Transverse colon (tissue), 4 donors: ENCODE measurements at places on chromosomes 7 and 10. TPM values are rescaled to one million over a fixed set of nuclear protein-coding genes. Genes with fewer than 3 reads are reported as not detected.
A peak's percentile ranks its signal among the peaks of the same experiment; 100 is the strongest.

DNA sequence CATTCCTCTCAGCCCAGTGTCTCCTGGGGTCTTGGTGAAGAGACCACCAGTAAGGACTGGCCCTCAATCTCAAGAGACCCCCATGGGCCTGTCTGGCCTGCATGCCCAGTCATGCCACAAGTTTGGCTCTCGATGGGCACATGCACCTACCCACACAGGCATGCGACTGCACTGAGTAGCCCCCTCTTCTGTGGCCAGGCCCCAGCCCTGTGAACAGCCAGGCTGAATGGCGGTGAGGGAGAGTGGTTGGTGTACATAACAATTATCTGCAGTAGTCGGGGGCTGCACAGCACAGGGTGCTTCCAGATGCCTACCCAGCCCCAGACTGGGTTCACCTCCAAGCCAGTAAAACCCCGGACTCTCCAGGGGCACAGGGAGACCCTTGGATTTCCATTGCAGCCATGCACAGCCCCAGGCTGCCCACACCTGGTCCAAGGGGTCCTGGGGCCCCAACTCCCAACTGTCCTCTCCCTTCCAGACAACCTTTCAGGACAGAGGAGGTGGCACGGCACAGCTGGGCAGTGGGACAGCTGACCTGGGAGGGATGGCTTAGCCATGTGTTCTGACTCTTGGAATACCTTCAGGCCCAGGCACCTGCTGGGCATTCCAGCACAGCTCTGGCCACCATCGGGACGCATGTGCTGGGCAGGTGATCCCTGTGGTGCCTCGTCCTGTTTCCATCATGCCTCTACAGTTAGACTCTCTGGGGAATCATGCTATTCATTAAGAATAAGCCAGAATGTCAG is 21.0 kb upstream of the CSGALNACT2 start:
- H3K27ac ChIP-seq, result no peak overlapping the region
- no peaks in the 10 kb centered on the region for H3K27me3 ChIP-seq
- no peak overlapping the region for H3K4me3 ChIP-seq
- no peaks in the 10 kb centered on the region for H3K4me1 ChIP-seq
- DNase-seq, result no peak
- no peaks in the 10 kb centered on the region for H3K36me3 ChIP-seq

- H3K36me3 ChIP-seq, result no peaks in the 10 kb centered on the region
- H3K27me3 ChIP-seq, result peaks cover 22% of the 10 kb centered on the region
- no peak overlapping the region for H3K4me3 ChIP-seq
- H3K27ac ChIP-seq, result peak overlapping the region; percentile 75
- peak; percentile 30 for DNase-seq
- H3K4me1 ChIP-seq, result peaks cover 20% of the 10 kb centered on the region
Observed at GRCh38 chr7:128939861-128940410, 2.2 kb downstream of the IRF5 start.

DNA sequence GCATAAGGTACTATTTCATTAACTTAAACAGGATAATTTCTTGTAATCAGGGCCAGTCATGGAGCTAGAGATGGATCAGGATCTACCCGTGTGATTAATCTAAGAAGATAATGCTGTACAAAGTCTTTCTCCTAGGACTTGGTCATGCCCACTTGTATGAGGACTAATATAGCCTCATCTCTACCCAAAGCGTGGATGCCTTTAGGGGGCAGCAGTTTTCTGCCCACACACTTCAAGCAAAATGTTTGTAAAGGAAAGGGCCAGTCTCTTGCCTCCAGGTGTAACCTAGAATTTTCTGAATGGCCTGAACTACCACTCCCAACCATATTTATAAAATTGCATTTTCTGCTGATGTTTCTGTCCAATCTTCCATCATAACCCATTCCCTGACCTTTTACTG is 764.0 kb upstream of the IGFBP3 start:
- no peaks in the 10 kb centered on the region for H3K36me3 ChIP-seq
- H3K4me1 ChIP-seq, result no peaks in the 10 kb centered on the region
- H3K27me3 ChIP-seq, result no peaks in the 10 kb centered on the region
- H3K4me3 ChIP-seq, result no peak overlapping the region

- H3K27me3 ChIP-seq, result no peaks in the 10 kb centered on the region
- H3K4me3 ChIP-seq, result no peak overlapping the region
- no peaks in the 10 kb centered on the region for H3K36me3 ChIP-seq
- DNase-seq, result no peak
- H3K4me1 ChIP-seq, result no peaks in the 10 kb centered on the region
- H3K27ac ChIP-seq, result no peak overlapping the region
Observed at GRCh38 chr7:40507166-40507565, 372.4 kb downstream of the SUGCT start.

DNA sequence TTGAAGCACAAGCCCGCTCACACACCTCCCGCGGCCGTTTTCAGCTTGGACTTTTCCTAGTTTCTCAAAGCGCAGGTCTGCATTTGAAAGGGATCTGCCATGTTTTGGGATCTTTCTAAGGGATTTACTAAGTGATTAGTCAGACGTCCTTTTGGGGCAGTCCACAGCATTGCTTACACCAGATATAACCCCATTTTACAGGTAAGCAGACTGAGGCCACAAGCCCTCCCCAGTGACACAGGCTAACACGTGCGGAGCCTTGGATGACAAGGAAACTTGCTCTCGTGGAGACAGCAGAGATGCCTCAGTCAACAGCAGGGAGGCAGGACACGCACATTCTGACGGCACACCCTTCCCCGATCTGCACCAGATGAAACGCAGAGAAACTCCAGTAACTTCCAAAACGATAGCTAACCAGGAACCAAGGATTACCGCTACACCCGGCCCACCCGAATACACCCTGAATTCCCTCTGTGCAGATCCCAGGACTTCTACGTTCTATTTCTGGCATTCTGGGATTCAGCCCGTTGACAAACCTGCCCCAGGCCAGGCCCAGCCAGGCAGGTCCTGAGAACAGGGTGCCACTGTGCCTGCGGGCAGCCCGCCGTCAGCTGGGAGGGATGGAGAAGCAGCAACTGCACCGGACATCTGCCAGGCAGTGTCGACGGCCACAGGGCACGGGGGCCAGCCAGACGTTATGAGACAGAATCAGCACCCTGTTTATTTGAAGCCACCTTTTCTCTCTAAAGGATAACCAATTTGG is 27.9 kb downstream of the FOXL3 start:
- H3K27ac ChIP-seq, result peak overlapping the region; percentile 87
- DNase-seq, result no peak
- H3K27me3 ChIP-seq, result peaks cover 3% of the 10 kb centered on the region
- no peaks in the 10 kb centered on the region for H3K36me3 ChIP-seq
- H3K4me3 ChIP-seq, result no peak overlapping the region
- H3K4me1 ChIP-seq, result peaks cover 46% of the 10 kb centered on the region

DNA sequence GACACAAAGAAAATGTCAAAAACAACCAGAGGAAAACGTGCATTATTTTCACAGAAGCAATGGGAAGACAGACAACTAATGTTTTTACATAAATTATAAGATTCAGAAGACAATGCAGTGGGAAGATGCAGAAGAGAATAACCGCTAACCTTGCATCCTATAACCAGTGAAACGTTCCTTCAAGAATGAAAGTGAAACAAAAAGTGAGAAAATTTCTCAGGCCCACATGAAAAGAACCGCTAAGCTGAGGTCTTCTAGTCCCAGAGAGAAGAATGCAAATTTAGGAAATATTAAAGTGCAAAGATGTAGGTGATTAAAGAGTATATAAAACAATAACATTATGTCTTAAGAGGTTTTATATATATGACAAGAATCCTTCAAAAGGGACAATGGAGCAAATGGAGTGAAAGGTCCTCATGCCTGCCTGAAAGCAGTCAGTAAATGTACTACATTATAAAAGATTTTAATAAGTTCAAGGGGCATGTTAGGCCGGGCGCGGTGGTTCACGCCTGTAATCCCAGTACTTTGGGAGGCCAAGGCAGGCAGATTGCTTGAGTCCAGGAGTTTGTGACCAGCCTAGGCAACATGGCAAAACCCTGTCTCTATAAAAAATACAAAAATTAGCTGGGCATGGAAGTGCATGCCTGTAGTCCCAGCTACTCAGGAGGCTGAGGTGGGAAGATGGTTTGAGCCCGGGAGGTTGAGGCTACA is 43.1 kb upstream of the DDC start:
- H3K4me3 ChIP-seq, result no peak overlapping the region
- no peaks in the 10 kb centered on the region for H3K27me3 ChIP-seq
- H3K27ac ChIP-seq, result no peak overlapping the region

- no peaks in the 10 kb centered on the region for H3K4me1 ChIP-seq
- H3K4me3 ChIP-seq, result no peak overlapping the region
- no peaks in the 10 kb centered on the region for H3K36me3 ChIP-seq
- H3K27me3 ChIP-seq, result no peaks in the 10 kb centered on the region
- DNase-seq, result no peak
Observed at GRCh38 chr7:26657686-26658388, 206.6 kb downstream of the SKAP2 start.

GRCh38 chr7:105141068-105141467 is 127.1 kb downstream of the KMT2E start:
- no peak for DNase-seq
- H3K4me3 ChIP-seq, result no peak overlapping the region
- no peak overlapping the region for H3K27ac ChIP-seq
- H3K36me3 ChIP-seq, result no peaks in the 10 kb centered on the region

DNA sequence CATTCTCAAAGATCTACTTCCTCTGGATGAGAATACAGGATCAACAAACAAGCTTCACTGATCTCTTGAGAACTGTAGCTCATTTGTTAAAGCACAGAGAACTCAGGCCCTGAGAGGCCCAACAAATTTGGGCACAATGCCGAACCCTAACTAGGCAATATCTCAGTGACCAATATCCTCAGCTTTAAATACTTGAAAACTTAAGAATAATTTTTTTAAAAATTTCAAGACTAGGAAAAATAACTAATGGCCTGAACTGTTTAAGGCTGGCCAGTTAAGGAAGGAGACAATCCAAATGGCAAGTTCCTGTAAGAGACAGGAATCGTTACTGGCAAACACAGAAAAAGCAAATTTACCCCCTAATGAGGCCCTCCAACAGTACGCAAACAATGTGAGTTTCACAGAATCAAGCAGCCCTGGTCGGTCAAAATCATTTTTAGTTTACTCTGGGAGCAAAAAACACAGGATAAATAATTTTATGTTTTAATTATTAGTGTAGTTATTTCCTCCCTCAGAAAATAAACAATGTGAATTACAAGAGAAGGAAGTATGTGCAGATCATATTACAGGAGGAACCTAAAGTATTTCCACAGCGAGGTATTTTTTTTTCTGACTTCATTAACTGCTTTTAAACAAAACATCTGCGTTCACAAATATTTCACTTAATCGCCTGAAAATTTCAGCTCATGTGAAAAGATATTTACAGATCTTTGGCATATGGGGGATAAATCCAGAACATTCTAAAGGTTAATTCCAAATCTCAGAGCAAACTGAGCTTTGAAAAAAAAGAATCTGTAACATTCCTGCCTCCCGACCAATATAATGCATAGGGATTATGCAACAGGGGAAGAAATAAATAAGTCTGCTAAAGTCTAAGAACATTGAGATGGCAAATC is 39.5 kb downstream of the NT5C2 start:
- peaks cover 4% of the 10 kb centered on the region for H3K4me1 ChIP-seq
- peak overlapping the region; percentile 56 for H3K27ac ChIP-seq
- H3K27me3 ChIP-seq, result no peaks in the 10 kb centered on the region
- no peak overlapping the region for H3K4me3 ChIP-seq
- H3K36me3 ChIP-seq, result peaks cover 8% of the 10 kb centered on the region
- no peak for DNase-seq

GRCh38 chr10:73910401-73910763 is 550 bp upstream of the PLAU start:
- DNase-seq, result no peak
- H3K36me3 ChIP-seq, result no peaks in the 10 kb centered on the region
- H3K4me3 ChIP-seq, result peak overlapping the region; percentile 60
- peaks cover 15% of the 10 kb centered on the region for H3K27me3 ChIP-seq
- H3K4me1 ChIP-seq, result peaks cover 31% of the 10 kb centered on the region

DNA sequence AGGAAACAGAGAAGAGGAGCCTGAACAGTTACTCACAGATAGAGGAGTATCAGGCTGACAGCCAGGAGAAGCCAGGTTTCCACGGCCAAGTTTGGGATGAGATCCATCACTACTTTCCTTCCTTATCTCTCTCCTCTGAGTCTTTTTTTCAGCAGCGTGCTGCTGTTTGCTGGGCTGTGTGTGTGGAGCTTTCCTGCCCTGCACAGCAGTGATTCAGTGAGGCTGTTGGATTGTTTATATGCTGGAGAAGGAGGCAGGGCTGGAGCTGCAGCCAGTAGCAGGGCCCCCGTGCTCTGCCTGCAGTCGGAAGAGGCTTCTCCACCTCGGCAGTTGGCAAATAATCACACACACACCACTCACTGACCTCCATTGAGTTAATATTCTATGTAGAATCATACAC is at the start of gene CYP3A7:
Gene CYP3A7, minus strand, starts transcription at position 210 of the 400 bp plus-strand sequence. Its CDS starts 103 bp downstream, at position 107.
- H3K4me1 ChIP-seq, result no peaks in the 10 kb centered on the region
- H3K4me3 ChIP-seq, result no peak within 1 kb of the TSS
- no peak for DNase-seq
- H3K36me3 ChIP-seq, result no peaks in the 10 kb centered on the region
- no peaks in the 10 kb centered on the region for H3K27me3 ChIP-seq

GRCh38 chr7:142440219-142440905 is 182.5 kb upstream of the PRSS58 start:
- no peak overlapping the region for H3K27ac ChIP-seq
- H3K4me1 ChIP-seq, result peaks cover 17% of the 10 kb centered on the region
- no peaks in the 10 kb centered on the region for H3K36me3 ChIP-seq
- no peak overlapping the region for H3K4me3 ChIP-seq

- H3K27ac ChIP-seq, result no peak overlapping the region
- no peak for DNase-seq
- no peak overlapping the region for H3K4me3 ChIP-seq
- H3K27me3 ChIP-seq, result peaks cover 43% of the 10 kb centered on the region
- H3K4me1 ChIP-seq, result no peaks in the 10 kb centered on the region
Observed at GRCh38 chr7:1358376-1359050, 100.8 kb downstream of the MICALL2 start.

DNA sequence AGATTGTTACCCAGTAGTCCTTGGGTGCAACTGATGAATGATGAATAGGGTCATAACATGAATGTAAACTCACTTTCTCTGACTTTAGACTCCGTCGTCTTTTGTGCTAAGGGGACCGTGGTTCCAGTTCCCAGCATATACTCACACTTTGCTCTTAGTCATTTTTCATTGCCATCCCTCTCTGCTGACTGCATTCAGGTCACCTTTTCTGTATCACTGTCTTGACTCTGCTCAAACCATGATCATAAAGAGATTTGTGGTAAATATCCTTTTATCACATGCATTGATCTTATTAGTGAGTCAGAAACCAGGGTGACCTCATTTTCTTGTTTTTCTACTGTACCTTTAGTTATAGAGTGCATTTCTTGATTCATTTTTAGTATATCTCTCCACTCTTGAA is 141.1 kb upstream of the AGR3 start:
- H3K4me1 ChIP-seq, result peaks cover 5% of the 10 kb centered on the region
- H3K27ac ChIP-seq, result no peak overlapping the region
- no peak overlapping the region for H3K4me3 ChIP-seq
- DNase-seq, result no peak
- no peaks in the 10 kb centered on the region for H3K36me3 ChIP-seq

- DNase-seq, result no peak
- no peak overlapping the region for H3K4me3 ChIP-seq
- H3K36me3 ChIP-seq, result no peaks in the 10 kb centered on the region
- H3K27ac ChIP-seq, result no peak overlapping the region
- no peaks in the 10 kb centered on the region for H3K4me1 ChIP-seq
Observed at GRCh38 chr7:88243345-88243909, 23.6 kb upstream of the SRI start.

DYDC2 gene
- not detected for total RNA-seq

GPR37 gene
- total RNA-seq, result not detected

PAX4 gene
- total RNA-seq, result 0.41 TPM

CH25H gene
- total RNA-seq, result not detected

SPDYE2 gene
- not detected for total RNA-seq

ADRA2A gene
- 11.9 TPM for total RNA-seq
